ENCODE measurements at places on chromosomes 13 and 19. TPM values are rescaled to one million over a fixed set of nuclear protein-coding genes. Genes with fewer than 3 reads are reported as not detected.

GPATCH1 gene
- 4.5 TPM for total RNA-seq

KCNRG gene
- 7.4 TPM for total RNA-seq

PRR19 gene
- total RNA-seq, result 0.37 TPM

NCCRP1 gene
- total RNA-seq, result not detected

FAM124A gene
- total RNA-seq, result 1.2 TPM

CRX gene
- not detected for total RNA-seq

TMEM59L gene
- total RNA-seq, result 1.3 TPM

Measured in smooth muscle cell of the umbilical artery (primary cell).